ENCODE measurements at places on chromosomes 4 and X.

GRCh38 chr4:150126201-150126863 is 48.1 kb downstream of the DCLK2 start:
- DNase-seq = no peak

- no peak for DNase-seq
These were observed 310.3 kb downstream of the EVC2 start for GRCh38 chr4:5398056-5398455.

DNA sequence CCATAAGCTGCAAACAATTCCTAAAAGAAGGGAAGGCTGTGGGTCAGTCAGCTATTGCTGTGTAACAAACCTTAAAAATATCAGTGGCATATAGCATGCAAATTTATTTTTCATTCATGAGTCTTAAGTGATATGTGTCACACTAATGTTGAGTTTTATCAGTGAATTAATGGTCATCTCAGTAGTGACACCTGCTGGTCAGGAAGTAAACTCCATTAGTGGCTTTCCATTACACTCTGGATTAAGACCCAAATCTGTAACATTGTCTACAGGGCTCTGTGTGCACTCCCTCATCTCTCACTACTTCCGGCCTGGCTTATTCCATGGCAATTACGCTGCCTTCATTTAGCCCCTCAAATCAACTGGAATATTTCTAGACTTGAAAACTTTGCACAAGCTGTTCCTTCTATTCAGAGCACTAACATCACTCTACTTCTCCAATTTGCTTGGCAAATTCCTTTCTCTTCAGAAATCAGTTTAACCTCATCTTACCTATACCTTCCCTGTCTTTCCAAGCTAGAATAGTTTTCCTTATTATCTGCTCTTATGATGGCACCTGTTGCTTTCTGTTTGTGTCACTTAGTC is 217.3 kb upstream of the TAPT1 start:
- DNase-seq = no peak

DNA sequence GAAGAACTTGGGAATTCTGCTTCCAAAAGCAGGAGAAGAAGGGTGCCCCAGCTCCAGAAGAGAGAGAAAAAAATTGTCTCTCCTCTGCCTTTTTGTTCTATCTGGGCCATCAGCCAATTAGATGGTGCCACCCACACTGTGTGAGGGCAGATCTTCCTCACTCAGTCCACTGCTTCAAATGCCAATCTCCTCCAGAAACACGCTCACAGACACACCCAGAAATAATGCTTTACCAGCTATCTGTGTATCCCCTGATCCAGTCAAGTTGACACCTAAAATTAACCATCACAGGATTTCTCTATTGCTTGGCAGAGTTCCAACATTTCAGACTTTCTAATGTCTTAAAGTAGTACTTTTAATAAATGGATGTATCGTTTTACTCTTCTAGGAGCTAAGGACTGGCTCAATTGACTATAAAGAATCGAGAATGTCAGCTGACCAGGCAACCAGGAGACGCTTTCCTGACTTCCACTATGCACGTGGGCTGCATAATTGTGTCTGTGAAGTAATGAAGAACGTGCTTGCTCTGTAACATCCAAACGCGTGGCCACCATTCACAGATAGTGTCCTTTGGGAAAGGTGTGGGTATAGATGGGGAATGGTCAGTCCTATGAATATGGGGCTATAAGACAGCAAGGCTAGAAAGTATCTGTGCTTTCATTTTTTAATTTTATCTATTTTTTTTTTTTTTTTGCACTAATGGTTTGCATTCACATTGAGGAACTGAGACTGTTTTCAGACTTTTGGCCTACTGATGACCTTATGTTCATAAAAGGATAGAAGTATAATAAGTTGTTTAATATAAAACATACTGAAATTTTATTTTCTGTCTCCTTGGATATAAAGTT is 9.9 kb upstream of the SMIM20 start:
- no peak for DNase-seq

- DNase-seq = no peak
These were observed 128.7 kb downstream of the OPHN1 start for GRCh38 chrX:68304602-68305001.

DNA sequence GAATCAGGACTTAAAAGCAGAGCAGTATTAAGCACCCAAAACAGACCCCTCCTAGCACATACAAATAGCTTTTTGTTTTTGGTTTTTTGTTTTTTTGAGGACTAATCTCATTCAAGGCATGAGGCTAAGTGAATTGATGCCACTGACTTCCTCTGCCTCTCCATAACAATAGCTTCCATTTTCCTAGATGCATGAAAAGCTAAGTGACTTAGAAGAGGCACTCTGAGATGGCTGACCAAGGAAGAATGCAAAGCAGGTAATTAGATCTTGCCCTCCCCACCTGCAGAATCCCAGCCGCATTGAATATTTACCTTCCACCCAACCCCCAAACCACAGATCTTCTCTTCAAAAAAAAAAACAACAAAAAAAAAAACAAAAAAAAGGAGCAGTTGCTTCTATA is 7.4 kb upstream of the KDR start:
- no peak for DNase-seq

- no peak for DNase-seq
These were observed 208.3 kb downstream of the GABRB1 start for GRCh38 chr4:47239649-47240048.

- DNase-seq = no peak
These were observed 381.5 kb upstream of the PRKX start for GRCh38 chrX:4094926-4095325.

GRCh38 chrX:46770817-46771163 is 11.9 kb upstream of the SLC9A7 start:
- DNase-seq = no peak

- DNase-seq = no peak
These were observed 146.7 kb upstream of the PITX2 start for GRCh38 chr4:110769578-110769977.

DNA sequence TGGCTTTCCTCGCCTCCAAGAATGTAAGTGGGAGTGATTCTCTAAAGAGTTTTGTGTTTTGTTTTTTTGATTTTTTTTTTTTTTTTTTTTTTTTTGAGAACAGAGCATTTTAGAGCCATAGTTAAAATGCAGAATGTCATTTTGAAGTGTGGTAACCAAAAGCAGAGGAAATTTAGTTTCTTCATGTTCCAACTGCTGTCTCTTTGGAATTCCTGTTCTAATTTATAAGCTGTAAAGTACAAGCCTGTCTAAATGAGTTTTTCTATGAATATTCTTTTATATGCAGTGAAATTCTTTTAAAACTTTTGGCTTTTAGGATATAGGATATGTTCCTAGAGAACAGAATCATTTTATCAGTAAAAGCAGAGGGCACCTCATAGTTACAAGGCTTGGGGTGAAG is 74.2 kb downstream of the KIT start:
- no peak for DNase-seq

GRCh38 chr4:115671581-115671980 is 558.2 kb upstream of the NDST4 start:
- no peak for DNase-seq

DNA sequence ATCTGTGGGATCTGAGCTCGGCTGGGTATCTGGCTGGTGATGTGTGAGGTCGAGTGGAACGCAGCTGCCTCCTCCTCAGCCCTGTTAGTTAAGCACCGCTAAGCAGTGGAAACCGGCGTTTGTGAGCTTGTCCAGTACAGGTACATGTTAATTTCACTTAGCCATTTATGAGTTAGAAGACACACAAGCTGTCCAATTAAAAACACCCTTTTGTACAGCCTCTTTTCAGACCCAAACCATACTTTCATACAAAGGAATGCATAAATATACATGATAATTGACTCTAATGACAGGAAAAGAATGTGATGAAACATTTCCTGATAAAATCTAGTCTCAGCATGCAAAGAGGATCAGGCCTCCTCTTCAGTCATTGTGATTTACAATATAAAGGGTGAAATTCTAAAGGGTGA is 163.6 kb upstream of the FAT1 start:
- DNase-seq = no peak

- DNase-seq = no peak
These were observed 430.9 kb downstream of the MAPK10 start for GRCh38 chr4:85928775-85929591.

DNA sequence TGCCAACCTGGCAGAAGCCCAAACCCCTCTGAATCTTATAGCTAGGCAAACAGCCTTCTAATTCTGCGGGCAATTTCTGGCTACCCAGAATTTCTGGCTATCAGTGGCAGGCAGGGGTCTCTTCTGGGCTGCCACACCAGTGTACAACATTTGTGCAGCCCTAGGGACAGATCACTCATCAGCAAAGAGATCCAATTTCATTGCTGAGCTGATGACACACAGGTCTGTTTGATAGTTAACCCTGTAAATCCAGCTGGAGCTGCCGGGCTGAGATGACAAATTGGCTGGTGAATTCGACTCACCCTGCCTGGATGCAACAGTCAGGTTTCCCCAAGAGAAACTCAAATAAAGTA is 2.4 kb downstream of the MID1 start:
- no peak for DNase-seq

DNA sequence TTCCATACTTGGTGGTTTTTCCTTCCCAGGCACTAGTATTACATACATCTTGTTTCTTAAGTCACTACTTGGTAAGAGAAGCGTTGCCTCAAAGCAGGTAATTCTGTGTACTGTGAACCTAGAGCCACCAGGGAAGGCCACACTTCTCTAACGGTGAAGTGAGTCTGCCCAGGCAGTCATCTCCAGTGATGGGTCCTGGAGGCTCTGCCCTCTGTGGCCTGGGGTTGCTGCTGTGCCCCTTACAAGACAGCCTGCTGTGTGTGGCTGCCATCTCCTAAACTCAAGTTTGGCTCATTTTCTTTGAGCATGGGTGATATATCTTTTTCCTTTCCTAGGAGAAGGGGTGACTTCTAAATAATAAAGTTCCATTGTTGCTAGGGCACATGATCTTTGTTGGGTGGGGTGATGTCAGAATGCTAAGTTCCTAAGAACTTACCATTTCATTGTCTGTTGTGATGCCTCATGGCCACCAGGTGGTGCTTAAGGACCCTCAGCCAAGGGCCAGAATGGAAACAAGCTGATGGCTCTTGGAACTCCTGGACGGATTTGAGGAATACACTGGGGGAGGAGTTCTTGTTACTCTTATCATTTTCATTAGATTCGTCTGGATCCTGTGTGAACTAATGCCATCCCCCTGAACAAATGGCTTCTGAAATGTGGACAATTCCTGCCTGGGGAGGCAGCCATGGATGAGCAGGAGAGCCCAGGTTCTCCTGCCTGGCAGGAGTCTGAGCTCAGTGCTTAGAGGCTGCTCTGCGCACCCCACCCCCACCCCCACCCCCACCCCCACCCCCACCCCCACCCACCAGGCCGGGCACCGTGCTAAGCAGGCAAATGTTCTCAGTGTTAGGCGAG is 41.1 kb upstream of the WDR1 start:
- peak; percentile 53 for DNase-seq

DNA sequence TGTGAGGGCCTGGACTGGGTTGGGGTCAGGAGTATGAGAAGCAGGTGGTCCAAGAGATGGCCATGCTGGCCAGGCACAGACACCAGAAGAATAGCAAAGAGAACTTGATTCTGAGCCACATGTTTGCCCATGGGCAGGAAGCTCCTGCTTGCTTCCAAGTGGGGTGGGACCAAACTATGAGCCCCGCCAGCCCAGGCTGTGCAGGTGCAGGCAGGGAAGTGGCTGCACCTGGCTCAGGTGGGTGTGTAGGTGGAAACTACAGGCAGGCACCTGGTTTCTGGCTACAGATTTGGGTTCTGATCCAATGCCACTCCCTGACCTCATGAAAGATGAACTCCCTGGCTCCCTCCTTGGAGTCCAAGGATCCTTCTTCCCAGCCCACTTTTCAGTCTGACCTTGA is 207.9 kb upstream of the KLF3 start:
- no peak for DNase-seq

- no peak for DNase-seq
These were observed 66.6 kb downstream of the ATP10D start for GRCh38 chr4:47551682-47552081.

- DNase-seq = no peak
These were observed 25.2 kb upstream of the FGFR3 start for GRCh38 chr4:1767770-1768366.

DNA sequence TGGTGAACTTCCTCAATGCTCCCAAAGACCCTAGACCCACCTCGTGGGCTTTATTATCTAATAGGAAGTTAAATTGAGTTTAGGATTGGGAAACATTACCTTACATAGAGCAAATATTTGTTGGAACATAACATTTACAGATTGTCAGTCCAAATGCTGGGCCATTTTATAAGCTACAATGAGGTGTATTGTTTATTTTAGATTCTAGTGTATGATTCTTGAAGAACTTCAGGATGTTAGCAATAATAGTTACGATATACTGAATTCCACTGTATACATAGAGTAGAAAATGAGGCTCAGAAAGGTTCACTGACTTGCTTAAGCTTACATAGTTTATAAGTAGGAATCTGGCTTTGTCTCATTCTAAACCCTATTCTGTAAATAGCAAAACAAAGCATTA is 37.4 kb downstream of the PAQR3 start:
- no peak for DNase-seq

- peak; percentile 3 for DNase-seq
These were observed 56.7 kb upstream of the ADGRL3 start for GRCh38 chr4:61143461-61143860.

GRCh38 chr4:15349531-15349935 is 78.3 kb upstream of the C1QTNF7 start:
- DNase-seq = no peak

- no peak for DNase-seq
These were observed 182.9 kb upstream of the PBDC1 start for GRCh38 chrX:75989806-75990590.

- no peak for DNase-seq
These were observed 227.4 kb upstream of the CXorf51B start for GRCh38 chrX:146581981-146582712.

Measured in NCI-H1105 treated with DMSO at 0.1 percent for 48 hours (cell line).